NCI-H1092 (cell line): ENCODE measurements at places on chromosomes 5 and 9.

GRCh38 chr9:108864446-108864845 lies 2.4 kb downstream of the ACTL7A start:
- no peak for DNase-seq

DNA sequence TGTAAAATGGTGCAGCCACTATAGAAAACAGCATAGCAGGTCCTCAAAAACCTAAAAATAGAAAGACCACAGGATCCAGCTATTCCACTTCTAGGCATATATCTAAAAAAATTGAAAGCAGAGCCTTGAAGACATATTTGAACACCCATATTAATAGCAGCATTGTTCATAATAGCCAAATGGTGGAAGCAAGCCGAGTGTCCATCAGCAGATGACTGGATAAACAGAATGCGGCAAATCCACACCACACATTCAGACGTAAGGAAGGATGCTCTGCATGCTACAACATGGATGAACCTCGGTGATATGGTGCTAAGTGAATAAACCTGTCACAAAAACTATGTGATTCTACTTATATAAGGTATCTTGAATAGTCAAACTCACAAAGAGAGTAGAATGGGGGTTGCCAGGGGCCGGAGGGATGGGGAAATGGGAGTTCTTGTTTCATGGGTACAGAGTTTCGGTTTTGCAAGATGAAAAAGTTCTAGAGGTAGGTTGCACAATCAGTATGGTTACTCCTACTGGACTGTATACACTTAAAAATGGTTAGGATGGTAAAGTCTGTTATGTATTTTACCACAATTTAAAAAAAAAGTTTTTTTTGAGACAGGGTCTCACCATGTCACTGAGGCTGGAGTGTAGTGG lies 17.1 kb upstream of the HSD17B3 start:
- DNase-seq, result no peak

DNA sequence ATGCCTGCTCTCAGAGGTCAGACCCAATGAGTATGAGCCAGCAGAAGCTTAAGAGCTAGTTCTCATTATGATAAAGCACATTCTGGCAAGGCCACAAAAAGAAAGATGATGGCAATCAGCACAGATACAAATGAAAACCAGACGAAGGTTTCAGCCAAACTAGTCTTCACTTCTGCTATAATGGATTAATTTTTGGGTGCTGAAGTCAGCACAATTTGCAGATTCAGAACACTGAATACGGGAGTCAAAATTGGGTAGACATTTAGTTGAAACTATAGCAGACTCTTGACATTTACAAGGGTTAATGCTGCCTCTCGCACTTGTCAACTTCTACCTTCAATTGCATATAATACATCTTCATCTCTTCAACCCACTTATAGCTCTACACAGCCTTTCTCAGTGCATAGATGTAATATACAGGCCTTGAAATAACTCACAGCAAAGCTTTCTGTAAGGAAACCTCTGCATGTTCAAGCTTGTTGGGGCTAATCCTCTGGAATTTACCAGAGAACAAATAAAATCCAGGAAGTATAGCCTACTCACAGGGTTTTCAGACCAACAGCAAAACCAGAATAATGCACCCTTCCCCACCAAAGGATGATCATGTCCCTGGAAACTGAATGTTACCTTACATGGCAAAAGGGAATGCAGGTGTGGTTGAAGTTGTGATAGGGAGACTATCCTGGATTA lies 77.1 kb downstream of the BAAT start:
- no peak for DNase-seq

DNA sequence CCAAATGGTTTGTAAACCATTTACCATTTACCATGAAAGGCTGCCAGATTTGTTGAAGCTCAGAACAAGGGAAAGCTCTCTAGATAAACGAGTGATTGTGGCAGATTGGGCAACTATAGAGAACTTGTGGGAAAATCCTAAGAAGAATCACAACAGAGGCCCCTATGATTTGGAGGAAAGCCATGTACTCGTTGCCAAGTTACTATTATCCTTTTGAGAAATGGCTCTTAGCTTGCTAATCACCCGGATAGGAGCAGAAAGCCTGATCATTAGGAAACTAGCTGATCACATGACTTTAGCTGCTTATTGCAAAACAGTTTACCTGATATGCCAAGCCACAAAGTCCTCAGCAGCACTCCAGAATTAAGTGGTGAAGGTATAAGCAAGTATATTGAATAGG lies 23.5 kb upstream of the ATG10 start:
- no peak for DNase-seq

GRCh38 chr9:93586290-93587057 lies 10.1 kb downstream of the PHF2 start:
- DNase-seq, result no peak

- DNase-seq, result no peak
These were observed 159.0 kb downstream of the NR2F1-AS1 start for GRCh38 chr5:93421987-93422401.

GRCh38 chr9:81053298-81054025 lies 635.9 kb downstream of the TLE1 start:
- DNase-seq, result no peak
